Myocyte (in vitro differentiated cells): ENCODE measurements at places on chromosomes 7 and 10.
A peak's percentile ranks its signal among the peaks of the same experiment; 100 is the strongest.

DNA sequence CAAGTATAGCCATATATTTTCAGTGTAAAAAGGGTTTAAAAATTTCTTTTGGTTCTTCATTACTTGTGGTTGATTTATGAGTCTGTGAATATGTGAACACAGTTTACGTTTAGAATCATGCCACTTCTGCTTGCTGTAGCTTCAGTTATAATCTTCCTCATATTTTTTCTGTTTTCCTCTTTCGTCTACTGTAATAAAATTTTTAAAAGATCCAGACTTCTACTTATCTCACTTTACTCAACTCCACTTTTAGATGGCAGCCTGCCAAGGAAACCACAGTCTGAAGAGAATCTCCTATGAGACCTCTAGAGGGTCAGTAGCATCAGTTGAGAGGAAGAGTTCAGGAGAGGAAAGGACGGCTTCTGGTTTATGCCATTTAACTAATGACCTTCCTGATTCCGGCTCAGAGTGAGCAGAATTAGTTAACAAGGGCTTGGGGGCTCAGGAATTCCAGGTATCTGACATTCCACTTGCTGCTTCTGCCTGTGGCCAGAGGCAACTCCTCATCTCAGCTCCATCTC is 21.4 kb downstream of the CREB5 start:
- peak; percentile 51 for DNase-seq

DNA sequence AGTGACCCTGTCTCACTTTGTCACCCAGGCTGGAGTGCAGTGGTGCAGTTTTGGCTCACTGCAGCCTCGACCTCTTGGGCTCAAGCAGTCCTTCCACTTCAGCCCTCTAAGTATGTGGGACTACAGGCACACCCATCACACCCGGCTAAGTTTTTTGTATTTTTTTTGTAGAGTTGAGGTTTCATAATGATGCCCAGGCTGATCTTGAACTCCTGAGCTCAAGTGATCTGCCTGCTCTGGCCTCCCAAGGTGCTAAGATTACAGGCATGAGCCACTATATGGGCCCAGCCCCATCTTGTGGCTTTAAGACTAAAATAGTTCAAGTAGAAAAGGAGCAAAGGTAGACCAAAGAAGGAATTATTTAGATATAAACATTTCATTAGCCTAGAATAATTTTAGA is 65.5 kb downstream of the MLLT10 start:
- DNase-seq: peak; percentile 3

GRCh38 chr7:2034291-2035201 is 198.2 kb downstream of the MAD1L1 start:
- no peak for DNase-seq

- DNase-seq: no peak
Measured at GRCh38 chr7:1666317-1666822, 3.7 kb upstream of the ELFN1 start.

GRCh38 chr7:54738737-54739136 is 20.3 kb downstream of the SEC61G start:
- no peak for DNase-seq

DNA sequence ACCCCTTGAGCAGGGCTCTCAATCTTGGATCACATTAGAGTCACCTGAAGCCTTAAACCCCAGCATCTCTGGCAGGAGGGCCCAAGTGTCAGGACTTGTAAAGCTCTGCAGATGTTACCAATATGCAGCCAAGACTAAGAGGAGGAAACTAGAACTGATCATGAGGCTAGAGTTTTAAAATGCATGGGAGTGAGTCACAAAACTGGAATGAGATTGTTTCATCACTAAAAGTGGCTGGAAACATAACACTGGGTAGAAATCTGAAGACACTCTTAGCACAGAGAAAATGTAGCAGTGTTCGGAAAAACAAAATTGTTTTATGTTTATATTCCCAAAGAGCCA is 63.3 kb upstream of the GHITM start:
- DNase-seq: peak; percentile 54

DNA sequence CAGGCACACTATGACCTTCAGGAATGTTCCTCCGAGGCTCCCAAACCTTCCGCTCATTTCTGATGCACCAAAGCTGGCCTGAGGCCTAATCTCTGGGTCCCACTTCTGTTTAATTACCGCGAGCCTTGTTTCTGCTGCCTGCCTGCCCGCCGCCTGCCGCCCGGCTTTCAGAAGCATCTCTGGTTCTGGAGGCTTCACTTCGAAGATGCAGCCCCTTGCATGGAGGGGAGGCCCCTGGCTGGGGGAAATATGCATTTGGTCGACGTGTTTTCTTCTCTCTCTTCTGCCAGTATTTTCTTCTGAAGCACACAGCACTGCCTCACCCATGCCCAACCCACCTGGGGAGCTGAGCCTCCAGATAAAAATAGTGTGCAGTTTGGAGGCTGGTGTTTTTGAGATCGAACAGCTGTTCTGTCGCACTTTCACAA is 166.9 kb downstream of the PAXIP1 start:
- no peak for DNase-seq

GRCh38 chr7:35366167-35367155 is 112.6 kb upstream of the TBX20 start:
- no peak for DNase-seq

- no peak for DNase-seq
Measured at GRCh38 chr10:62413652-62414051, 39.5 kb downstream of the ZNF365 start.

- no peak for DNase-seq
Measured at GRCh38 chr10:111429288-111430028, 352.6 kb downstream of the ADRA2A start.

- DNase-seq: no peak
Measured at GRCh38 chr7:98922392-98923187, 44.3 kb downstream of the TRRAP start.

DNA sequence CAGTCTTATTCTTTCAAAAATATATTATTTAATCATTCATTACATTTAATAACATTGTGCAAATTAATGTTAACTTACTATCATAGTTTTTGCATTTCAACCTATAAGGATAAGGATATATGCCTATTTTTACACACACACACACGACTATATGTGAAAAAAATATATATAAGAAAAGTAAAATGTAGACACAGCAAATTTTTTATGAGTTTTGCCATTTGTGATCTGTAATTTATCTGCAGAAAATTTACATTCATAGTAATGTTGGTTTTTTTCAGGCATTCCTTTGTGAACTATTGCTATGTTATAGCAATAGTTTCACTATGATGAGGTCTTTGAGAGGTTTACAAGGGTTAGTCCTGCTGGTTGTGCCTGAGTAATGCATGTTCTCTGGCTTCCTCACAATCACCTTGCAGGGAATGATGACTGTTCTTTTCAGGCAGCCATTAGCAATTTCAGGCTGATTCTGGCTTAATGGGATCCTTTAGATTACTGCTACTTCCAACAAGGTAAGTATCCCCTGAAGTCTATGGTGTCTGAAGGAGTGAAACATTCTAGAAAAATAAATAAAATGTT is 183.7 kb upstream of the CDK1 start:
- no peak for DNase-seq

GRCh38 chr7:35802649-35803048 is 1.8 kb downstream of the SEPTIN7 start:
- peak; percentile 21 for DNase-seq

DNA sequence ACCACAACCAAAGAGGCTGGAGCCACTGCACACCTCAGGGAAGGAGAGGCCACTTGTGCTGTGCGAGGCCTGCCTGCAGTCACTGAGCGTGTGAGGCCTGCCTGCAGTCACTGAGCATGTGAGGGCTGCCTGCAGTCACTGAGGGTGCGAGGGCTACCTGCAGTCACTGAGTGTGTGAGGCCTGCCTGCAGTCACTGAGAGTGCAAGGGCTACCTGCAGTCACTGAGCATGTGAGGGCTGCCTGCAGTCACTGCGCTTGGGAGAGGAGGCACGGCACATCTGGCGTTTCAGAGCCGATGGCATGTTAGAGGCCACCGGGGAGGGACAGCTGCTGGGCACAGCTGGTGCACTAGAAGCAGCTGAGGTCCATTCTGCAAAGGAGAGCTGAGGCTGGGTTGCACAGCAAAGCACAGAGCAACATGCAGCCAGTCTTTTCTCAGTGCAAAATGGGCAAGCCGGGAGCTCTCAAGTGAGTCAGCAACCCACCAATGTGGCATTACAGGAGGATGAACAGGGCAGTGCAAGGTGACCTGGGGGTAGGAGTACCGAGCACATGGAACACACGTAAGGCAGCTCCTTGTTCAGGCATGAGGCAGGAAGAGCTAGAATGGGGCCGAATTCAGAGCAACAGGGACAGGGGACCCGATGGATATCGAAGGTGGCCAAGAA is 540.1 kb downstream of the PTPRN2 start:
- DNase-seq: no peak

GRCh38 chr7:102927312-102927933 is 14.6 kb downstream of the LRRC17 start:
- no peak for DNase-seq

- DNase-seq: peak; percentile 26
Measured at GRCh38 chr10:4704034-4704545, 121.9 kb upstream of the AKR1E2 start.

DNA sequence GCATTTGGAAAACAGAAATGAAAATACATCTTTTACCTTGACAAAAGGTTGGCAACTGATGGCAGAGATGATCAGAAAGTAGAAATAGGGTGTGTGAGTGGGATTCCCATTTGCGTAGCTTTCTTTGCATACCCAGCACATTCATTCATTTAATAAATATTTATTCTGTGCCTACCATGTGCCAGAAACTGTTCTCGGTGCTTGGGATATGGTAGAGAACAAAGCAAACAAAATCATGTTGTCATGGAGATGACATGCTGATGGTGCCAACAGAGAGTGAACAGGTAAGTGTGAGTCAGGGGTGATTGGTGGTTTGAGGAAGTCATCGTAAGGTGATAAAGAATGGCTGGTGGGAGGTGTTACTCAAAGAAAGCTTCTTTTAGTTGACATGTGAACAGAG is 45.4 kb downstream of the CACNB2 start:
- DNase-seq: no peak

DNA sequence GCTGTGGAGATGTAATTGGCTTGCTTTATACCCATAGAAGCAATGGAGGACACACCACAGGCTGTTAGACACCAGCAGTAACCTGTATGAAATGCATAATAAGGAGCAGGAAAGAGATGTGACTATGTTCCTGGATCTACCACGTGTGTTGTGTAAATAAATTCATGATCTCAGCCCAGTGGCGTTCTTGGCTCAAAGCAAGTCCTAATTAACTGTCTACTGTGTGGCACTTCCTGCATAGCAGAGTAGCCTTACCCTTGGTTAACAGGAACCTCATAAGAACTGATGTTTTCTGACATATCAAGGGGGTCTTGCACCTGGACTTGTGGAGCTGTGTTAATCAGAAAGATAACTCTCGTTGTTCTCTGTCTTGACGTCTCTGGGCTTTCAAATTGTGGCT is 25.7 kb upstream of the FAM180A start:
- DNase-seq: peak; percentile 76

GRCh38 chr7:121107923-121108498 is 119.5 kb downstream of the CPED1 start:
- DNase-seq: peak; percentile 86

DNA sequence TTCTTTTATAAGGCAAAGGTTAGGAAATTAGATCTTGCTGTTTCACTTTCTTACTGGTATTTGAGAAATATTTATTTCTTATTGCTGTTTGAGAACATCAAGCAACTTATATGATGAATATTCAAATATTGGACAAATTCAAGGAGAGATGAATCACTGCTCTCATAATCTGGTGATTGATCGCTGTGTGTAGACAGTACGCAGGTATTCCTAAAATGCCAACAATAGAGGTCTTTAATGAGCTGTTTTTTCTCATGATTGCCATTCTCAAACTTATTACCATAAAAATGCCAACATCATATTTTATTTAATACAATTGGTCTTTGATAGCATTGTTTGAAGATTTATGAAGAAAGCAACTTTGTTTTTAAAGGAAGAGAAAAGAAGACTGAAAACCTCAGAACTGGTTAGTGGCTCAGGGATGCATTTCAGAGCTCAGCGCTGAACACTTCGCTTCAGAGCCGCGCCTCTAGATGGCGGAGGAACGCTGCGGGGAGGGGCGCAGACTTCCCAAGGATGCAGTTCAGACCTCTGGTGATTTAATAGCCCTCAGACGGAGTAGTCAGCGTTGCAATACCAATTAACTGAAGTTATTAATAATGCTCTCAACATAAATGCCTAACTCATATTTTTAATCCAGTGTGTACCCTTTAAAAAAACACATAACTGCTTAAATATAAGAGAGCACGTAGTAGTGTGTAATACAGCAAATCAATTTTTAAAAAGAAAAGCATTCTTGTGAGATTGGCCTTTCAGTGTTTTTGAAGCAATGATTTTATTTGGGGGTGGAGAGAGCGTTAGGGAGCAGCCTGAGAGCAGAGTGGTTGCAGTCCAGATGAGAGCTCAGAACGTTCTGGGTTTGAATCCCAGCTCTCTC is 38.5 kb upstream of the STEAP4 start:
- DNase-seq: peak; percentile 20
